ENCODE measurements at places on chromosomes 13 and 19. TPM values are rescaled to one million over a fixed set of nuclear protein-coding genes. Genes with fewer than 3 reads are reported as not detected.

ZNF579 gene
- 3.9 TPM for total RNA-seq

CCNE1 gene
- total RNA-seq: 11.3 TPM

TEX101 gene
- not detected for total RNA-seq

DLEU7 gene
- not detected for total RNA-seq

KCNRG gene
- total RNA-seq: 7.4 TPM

ELAVL1 gene
- 74.0 TPM for total RNA-seq

FKRP gene
- total RNA-seq: 34.6 TPM

FAM32A gene
- 86.4 TPM for total RNA-seq

MIR17HG gene
- 7.1 TPM for total RNA-seq

CAMSAP3 gene
- total RNA-seq: not detected

ZNF888 gene
- total RNA-seq: 6.6 TPM

ZNF234 gene
- 17.2 TPM for total RNA-seq

MCEMP1 gene
- not detected for total RNA-seq

PEX11G gene
- 1.5 TPM for total RNA-seq

ASPDH gene
- not detected for total RNA-seq

LIM2 gene
- total RNA-seq: not detected

CEACAM8 gene
- total RNA-seq: not detected

RNF17 gene
- not detected for total RNA-seq

ZNF541 gene
- total RNA-seq: 0.89 TPM

TTYH1 gene
- not detected for total RNA-seq

NAPSA gene
- 0.30 TPM for total RNA-seq

HPN gene
- total RNA-seq: not detected

NRTN gene
- not detected for total RNA-seq

POU2F2 gene
- 1.5 TPM for total RNA-seq

LILRA6 gene
- not detected for total RNA-seq

SPHK2 gene
- total RNA-seq: 8.2 TPM

ACTMAP gene
- 1.9 TPM for total RNA-seq

PBX4 gene
- 0.55 TPM for total RNA-seq

PRRG2 gene
- total RNA-seq: 0.23 TPM

ZNF177 gene
- total RNA-seq: 2.1 TPM

SHISA7 gene
- not detected for total RNA-seq

PDCD2L gene
- 9.8 TPM for total RNA-seq

DUXA gene
- total RNA-seq: not detected

KLK5 gene
- not detected for total RNA-seq

HCST gene
- 1.2 TPM for total RNA-seq

CASP14 gene
- total RNA-seq: not detected

ZNF285 gene
- 5.6 TPM for total RNA-seq

MIA gene
- not detected for total RNA-seq

OR7C1 gene
- not detected for total RNA-seq

TMTC4 gene
- 34.4 TPM for total RNA-seq

ZNF442 gene
- total RNA-seq: 3.9 TPM

PLIN5 gene
- not detected for total RNA-seq

LRRC63 gene
- under 0.01 TPM for total RNA-seq

IFNL1 gene
- total RNA-seq: not detected

IGFL3 gene
- total RNA-seq: 2.4 TPM

SGCG gene
- total RNA-seq: 5.2 TPM

ZNF677 gene
- total RNA-seq: 18.7 TPM

UGGT2 gene
- total RNA-seq: 98.9 TPM

GDF15 gene
- 150 TPM for total RNA-seq

ARGLU1 gene
- total RNA-seq: 43.9 TPM

GPR183 gene
- 0.05 TPM for total RNA-seq

C1QTNF9 gene
- total RNA-seq: not detected
